ENCODE measurements at places on chromosomes 6 and 20. TPM values are rescaled to one million over a fixed set of nuclear protein-coding genes. Genes with fewer than 3 reads are reported as not detected.

GRCh38 chr20:52972190-52972937 lies at the start of gene TSHZ2:
Gene TSHZ2 (plus strand): TSS chr20:52972358. CDS start chr20:52973294, 936 bp downstream.
- H3K4me1 ChIP-seq: peaks cover 27% of the 10 kb centered on the region
- H3K36me3 ChIP-seq: no peaks in the 10 kb centered on the region
- H3K4me3 ChIP-seq: peak within 1 kb of the TSS; percentile 31

DNA sequence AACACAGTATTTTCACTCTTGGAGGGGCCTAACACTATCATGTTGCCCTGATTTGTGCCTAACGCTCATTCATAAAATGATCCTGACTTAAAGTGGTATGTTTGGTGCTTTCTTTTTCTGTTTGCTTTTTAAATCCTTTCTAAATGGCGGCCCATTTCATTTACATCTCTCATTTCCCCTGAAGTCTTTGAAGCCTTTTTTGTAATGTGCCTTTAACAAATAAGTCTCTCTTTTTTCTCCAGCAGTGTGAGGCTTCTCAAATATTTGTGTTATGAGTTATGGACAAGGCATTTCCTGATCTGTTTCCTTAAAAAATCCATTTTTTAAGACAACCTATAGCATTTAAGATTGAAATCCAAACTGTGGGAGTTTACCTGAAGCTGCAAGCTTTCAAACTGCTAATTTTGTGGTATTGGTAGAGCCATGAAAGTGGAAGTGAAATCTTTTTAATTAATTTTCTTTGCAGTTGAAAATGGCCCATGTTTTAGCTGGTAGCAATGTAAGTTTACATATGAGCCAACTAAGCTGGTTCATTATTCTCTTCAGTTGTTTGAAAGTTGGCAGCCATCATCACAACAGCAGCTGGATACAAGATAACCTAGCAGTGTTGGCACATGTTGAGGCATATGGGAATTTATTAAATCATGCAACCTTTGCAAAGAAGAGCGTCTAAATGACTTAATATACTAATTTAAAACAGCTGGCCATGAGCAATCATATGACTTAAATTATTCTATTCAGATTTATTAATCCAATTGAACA lies 469.7 kb downstream of the CDKAL1 start:
- peak; percentile 10 for DNase-seq
- H3K27me3 ChIP-seq: no peaks in the 10 kb centered on the region
- no peaks in the 10 kb centered on the region for H3K4me1 ChIP-seq
- no peak overlapping the region for H3K27ac ChIP-seq
- no peaks in the 10 kb centered on the region for H3K36me3 ChIP-seq

The SLC2A10 gene
- total RNA-seq: 12.2 TPM

DNA sequence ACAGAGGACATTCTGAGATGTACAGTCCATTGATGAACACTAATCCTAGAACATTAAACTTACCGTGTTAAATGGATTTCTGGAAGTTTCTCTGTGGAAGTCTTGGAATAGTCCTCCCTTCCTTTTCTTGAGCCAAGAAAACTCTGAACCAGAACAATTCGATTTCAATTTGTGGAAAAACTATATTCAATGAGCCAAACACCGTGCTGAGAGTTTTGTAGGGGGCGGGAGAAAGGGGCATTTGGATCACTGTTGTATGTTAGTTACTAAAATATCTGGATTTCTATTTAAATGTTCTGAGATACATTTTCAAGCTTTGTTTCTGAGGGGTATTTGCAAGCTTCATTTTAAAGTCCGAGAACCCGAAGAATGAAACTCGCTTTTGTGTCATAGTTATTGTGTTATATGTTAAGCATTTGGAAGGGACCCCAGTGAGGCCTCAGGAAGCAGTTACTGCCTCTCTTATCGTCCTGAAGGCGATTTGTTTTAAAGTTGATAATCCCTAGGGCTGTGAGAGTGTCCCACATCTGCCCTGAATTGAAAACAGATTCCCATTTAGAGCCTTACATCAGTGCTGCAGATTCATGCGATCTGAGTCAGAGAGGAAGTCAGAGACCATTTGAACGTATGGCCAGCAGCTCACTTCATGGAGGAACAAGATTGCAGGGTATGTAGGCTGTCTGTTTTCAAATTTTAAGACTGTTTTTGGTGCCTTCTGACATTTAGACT lies 70.8 kb upstream of the SASH1 start:
- no peak overlapping the region for H3K27ac ChIP-seq
- H3K4me1 ChIP-seq: no peaks in the 10 kb centered on the region
- no peaks in the 10 kb centered on the region for H3K36me3 ChIP-seq
- H3K27me3 ChIP-seq: no peaks in the 10 kb centered on the region
- DNase-seq: no peak

The OR2J3 gene
- total RNA-seq: not detected

The PAX1 gene
- total RNA-seq: not detected

DNA sequence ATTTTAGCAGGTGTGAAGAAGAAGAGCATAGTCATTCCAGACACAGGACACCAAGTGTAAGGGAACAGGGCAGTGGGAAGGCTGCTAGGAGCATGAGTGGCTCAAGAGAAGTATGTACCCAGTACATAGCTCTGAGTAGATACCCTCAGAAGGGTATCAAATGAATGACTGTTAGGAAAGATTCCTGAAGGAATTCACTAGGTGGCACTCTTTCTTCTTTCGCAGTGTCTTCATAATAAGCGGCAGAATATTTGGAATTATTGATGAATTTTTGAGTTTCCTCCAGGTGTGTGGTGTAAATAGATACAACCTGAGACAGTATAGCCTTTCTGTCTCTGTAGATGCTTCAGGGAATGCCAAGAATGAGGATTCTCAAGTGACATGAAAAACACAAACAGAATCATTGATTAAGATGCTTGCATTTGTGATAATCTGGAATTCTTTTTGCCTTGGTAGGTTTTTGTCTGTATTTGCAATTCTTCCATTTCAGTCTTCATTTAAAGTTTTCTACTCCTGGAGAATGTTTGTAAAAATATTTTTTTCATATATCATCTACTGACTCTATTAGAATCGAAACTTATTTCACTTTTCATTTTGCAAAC lies 264.3 kb upstream of the RIMS1 start:
- no peak overlapping the region for H3K27ac ChIP-seq
- no peak overlapping the region for H3K4me3 ChIP-seq
- no peaks in the 10 kb centered on the region for H3K27me3 ChIP-seq
- no peaks in the 10 kb centered on the region for H3K4me1 ChIP-seq
- no peak for DNase-seq

GRCh38 chr20:3654326-3655130 lies 8.7 kb downstream of the GFRA4 start:
- peaks cover 17% of the 10 kb centered on the region for H3K4me1 ChIP-seq
- DNase-seq: peak; percentile 6
- no peaks in the 10 kb centered on the region for H3K36me3 ChIP-seq

GRCh38 chr6:96947055-96947454 lies 22.5 kb downstream of the KLHL32 start:
- H3K4me1 ChIP-seq: no peaks in the 10 kb centered on the region
- H3K27me3 ChIP-seq: no peaks in the 10 kb centered on the region
- H3K36me3 ChIP-seq: no peaks in the 10 kb centered on the region

DNA sequence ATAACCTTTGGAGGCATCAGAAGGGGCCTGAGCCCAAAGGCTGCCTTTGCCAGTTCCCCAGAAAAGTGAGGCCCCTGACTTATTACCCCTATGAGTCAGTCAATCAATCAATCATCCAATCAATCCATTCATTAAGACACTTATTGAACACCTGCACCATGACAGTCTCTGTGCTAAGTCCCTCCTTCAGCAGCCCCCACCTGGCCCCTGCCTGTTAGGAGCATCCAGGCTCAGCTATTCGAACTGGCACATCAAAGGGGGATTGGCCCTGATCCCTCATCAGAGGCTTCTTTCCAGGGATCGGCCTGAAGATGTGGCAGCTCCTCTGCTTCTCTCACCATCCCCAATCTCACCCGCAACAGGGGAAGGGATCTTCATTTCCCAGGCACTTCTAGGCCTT lies 27.7 kb upstream of the VEGFA start:
- H3K27me3 ChIP-seq: no peaks in the 10 kb centered on the region
- DNase-seq: no peak
- H3K36me3 ChIP-seq: no peaks in the 10 kb centered on the region
- H3K4me3 ChIP-seq: no peak overlapping the region
- H3K4me1 ChIP-seq: no peaks in the 10 kb centered on the region

- no peak overlapping the region for H3K27ac ChIP-seq
- no peak overlapping the region for H3K4me3 ChIP-seq
- no peaks in the 10 kb centered on the region for H3K4me1 ChIP-seq
- H3K27me3 ChIP-seq: no peaks in the 10 kb centered on the region
- H3K36me3 ChIP-seq: no peaks in the 10 kb centered on the region
- DNase-seq: no peak
These were observed 84.8 kb downstream of the AHI1 start for GRCh38 chr6:135412761-135413160.

- no peaks in the 10 kb centered on the region for H3K36me3 ChIP-seq
- no peaks in the 10 kb centered on the region for H3K27me3 ChIP-seq
- H3K4me1 ChIP-seq: peaks cover 40% of the 10 kb centered on the region
- peak overlapping the region; percentile 71 for H3K4me3 ChIP-seq
- no peak for DNase-seq
- no peak overlapping the region for H3K27ac ChIP-seq
These were observed 861 bp downstream of the PCMTD2 start for GRCh38 chr20:64256282-64256935.

- H3K4me1 ChIP-seq: no peaks in the 10 kb centered on the region
- no peaks in the 10 kb centered on the region for H3K27me3 ChIP-seq
- H3K27ac ChIP-seq: no peak overlapping the region
- H3K4me3 ChIP-seq: no peak overlapping the region
These were observed 603.0 kb upstream of the NRSN1 start for GRCh38 chr6:23522792-23523547.

GRCh38 chr6:1894954-1895353 lies 285.2 kb downstream of the FOXC1 start:
- no peak overlapping the region for H3K27ac ChIP-seq
- peak; percentile 82 for DNase-seq
- H3K4me3 ChIP-seq: no peak overlapping the region
- peaks cover 30% of the 10 kb centered on the region for H3K4me1 ChIP-seq

GRCh38 chr6:19297880-19298279 lies 539.3 kb upstream of the ID4 start:
- H3K27me3 ChIP-seq: no peaks in the 10 kb centered on the region
- H3K36me3 ChIP-seq: no peaks in the 10 kb centered on the region
- H3K4me1 ChIP-seq: no peaks in the 10 kb centered on the region
- DNase-seq: no peak
